Heart left ventricle (tissue), 16 donors: ENCODE measurements at places on chromosomes 16 and 17. TPM values are rescaled to one million over a fixed set of nuclear protein-coding genes. Genes with fewer than 3 reads are reported as not detected.

TTLL6 gene
- total RNA-seq = 0.55 TPM

DNA sequence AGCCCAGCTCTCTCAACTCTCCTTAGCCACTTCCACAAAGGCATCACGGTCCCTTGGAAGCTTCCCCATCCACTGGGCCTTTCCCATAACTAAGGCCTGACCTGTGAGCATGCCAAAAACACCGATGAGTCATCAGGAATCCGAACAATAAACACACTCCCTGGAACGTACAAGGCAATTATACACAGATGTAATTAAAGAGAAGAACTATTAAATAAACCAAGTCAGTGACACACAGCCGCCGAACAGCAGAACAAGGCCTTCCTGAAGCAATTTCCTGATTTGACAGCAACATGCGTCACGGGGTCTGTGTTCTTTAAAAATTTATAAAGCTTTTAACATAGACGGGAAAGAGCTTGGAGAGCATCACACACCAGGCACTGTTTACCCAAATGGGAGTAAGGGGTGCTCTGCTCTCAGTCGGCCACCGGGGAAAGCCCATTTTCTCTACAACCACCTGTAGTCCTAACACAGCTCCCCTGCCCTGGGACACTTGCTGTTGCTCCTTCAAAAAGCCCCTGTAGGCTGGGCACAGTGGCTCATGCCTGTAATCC, 29.4 kb downstream of the COG7 start:
- DNase-seq = peak; percentile 77
- H3K4me3 ChIP-seq = no peak overlapping the region
- H3K4me1 ChIP-seq = peaks cover 11% of the 10 kb centered on the region
- no peaks in the 10 kb centered on the region for H3K27me3 ChIP-seq
- H3K36me3 ChIP-seq = no peaks in the 10 kb centered on the region

PRSS27 gene
- total RNA-seq = 0.25 TPM

MT4 gene
- total RNA-seq = not detected

DNA sequence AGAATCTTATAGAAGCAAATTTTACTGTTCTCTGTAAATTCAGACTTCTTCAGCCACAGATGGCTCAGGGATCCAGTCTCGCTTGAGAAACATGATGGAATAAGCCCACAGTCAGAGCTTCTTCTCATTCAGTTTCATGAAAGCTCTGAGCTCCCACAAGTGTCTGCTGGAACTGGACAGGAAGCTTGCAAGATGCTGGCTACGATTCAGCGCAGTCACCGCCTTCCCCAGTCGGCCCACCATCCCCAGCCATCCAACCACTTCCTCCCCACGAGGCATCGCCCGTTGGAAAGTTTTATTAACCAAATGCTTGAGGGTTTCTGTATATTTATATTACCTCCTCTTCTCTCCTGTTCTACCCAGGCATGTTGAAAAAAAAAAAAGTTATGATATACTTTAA, 171.7 kb downstream of the ZFHX3 start:
- no peaks in the 10 kb centered on the region for H3K4me1 ChIP-seq
- no peak overlapping the region for H3K4me3 ChIP-seq
- DNase-seq = peak; percentile 79
- no peaks in the 10 kb centered on the region for H3K36me3 ChIP-seq
- H3K27me3 ChIP-seq = no peaks in the 10 kb centered on the region
- H3K27ac ChIP-seq = peak overlapping the region; percentile 73

DNA sequence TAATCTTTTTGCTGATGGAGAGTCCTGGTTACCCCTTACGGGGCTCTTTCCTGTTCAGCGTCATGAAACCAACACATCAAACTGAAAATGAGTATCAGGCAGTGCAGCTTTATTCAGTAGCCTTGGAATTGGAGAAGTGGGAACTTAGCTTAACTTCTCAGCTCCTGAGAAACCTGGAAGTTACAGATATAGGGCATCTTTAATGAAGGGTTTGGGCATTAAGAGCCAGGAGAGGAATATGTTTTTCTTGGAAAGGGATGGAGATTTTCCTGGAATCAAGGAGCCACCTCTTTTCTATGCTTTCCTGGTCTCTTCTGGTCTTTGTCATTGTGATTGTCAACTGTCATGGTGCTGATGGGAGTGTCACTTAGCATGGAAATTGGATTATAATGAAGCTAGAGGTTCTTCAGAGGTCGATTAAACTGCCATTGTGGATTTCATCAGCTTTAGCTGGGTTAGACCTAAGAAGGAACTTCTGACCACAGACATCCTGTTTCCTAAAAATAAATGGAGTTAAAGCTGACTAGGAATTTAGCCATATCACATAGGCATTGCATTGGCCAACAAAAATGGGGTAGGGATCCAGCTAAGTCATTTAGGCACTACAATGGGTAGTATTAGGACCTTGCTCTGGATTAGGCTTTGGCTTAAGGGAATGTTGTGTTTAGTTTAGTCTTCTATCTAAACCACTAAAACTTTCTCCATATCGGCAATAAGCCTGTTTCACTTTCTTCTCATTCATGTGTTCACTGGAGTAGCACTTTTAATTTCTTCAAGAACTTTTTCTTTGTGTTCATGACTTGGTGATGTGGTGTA, 186.4 kb downstream of the BCAS3 start:
- H3K27ac ChIP-seq = no peak overlapping the region
- H3K4me3 ChIP-seq = no peak overlapping the region
- H3K36me3 ChIP-seq = no peaks in the 10 kb centered on the region
- H3K27me3 ChIP-seq = no peaks in the 10 kb centered on the region
- no peak for DNase-seq
